Activated CD4-positive, CD25-positive, alpha-beta regulatory T cell treated with anti-CD3 and anti-CD28 coated beads, Interleukin-2, amount 50 U/mL, for 16 hours (primary cell): ENCODE measurements at places on chromosomes 11 and 22.

DNA sequence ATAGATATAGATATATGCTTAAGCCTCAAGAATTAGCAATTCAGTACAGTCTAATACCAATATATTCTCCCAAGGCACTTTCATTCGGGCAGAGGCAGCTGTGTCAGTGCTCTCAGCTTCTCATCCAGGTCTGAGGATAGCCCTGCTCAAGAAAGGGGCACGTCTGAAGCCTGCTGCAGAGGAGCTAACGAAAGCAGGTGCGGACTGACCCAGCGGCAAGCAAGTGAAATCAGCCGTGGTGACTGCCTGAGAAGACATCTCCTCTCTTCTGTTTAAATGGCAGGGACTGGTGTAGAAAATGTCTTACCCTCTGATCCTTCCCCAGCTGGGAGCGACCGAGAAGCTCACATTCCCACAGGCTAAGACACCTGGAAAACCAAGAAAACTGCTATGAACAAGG is 468.6 kb downstream of the BRD1 start:
- DNase-seq, result no peak

- no peak for DNase-seq
Measured at GRCh38 chr11:59182457-59183151, 10.7 kb downstream of the DTX4 start.

- no peak for DNase-seq
Measured at GRCh38 chr22:42772647-42773046, 52.0 kb upstream of the A4GALT start.

DNA sequence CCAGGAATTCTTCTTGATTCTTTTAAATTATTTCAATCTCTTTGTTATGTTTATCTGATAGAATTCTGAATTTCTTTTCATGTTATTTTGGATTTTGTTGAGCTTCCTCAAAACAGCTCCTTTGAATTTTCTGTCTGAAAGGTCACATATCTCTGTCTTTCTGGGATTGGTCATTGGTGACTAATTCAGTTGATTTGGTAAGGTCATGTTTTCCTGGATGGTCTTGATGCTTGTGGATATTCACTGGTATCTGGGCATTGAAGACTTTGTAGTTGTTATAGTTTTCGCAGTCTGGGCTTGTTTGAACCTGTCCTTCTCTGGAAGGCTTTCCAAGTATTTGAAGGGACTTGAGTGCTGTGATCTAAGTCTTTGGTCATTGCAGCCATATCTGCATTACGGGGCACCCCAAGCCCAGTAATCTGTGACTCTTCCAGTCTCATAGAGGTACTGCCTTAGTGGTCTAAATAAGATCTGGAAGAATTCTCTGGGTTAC is 18.9 kb upstream of the INSC start:
- DNase-seq, result no peak

DNA sequence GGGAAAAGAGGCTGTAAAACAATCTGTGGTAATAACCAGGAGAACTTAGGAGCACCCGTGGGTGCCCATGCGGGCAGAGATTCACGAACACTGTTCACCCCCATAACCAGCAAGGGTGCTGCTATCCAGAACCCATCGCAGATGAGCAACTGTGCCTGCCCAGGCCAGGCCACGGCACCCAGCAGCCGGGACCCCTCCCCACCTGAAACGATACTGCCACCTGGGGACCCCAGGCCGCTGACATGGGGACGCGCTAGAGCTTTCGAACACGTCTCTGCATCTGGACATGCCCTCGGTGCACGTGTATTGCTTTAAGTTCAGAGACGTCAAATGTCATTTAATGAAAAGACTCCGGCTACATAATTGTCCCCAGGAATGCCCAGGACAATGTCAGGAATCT is 14.3 kb upstream of the MUC2 start:
- no peak for DNase-seq
